Stimulated activated CD4-positive, alpha-beta T cell treated with anti-CD3 and anti-CD28 coated beads, Interleukin-12 subunit alpha, Interleukin-12 subunit beta, amount 100 ng/mL, for 24 hours (primary cell): ENCODE measurements at places on chromosomes 12 and 14.

- DNase-seq, result no peak
Measured at GRCh38 chr12:6273205-6273540, 37.3 kb upstream of the PLEKHG6 start.

GRCh38 chr12:132690112-132690511 is 2.7 kb downstream of the PXMP2 start:
- no peak for DNase-seq

- no peak for DNase-seq
Measured at GRCh38 chr14:99436247-99437180, 44.1 kb downstream of the SETD3 start.

DNA sequence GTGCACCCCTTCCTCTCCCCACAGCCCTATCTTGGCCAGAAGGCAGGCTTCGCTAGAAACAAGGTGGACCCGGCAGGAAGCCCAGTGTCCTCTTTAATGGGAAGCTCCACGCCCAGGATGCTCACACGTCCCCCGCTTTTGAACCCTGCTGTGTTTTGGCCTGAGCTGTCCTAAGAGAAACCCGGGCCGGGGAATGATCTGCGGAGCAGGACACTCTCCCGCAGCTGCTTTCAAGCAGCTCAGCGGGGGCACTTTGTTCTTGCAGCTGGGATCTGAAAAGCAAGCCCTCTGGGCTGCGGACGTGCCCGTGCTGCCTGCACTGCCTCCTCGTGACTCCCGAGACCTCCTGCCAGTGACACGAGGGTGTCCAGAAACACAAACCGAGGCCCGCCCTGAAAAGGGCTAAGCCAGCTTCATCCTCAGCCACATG is 30.0 kb downstream of the SCARB1 start:
- no peak for DNase-seq

GRCh38 chr12:118052324-118053070 is 8.5 kb downstream of the WSB2 start:
- no peak for DNase-seq

- DNase-seq, result no peak
Measured at GRCh38 chr12:98594050-98594835, 757 bp downstream of the SLC25A3 start.

- no peak for DNase-seq
Measured at GRCh38 chr14:47346849-47347248, 328.6 kb downstream of the MDGA2 start.

DNA sequence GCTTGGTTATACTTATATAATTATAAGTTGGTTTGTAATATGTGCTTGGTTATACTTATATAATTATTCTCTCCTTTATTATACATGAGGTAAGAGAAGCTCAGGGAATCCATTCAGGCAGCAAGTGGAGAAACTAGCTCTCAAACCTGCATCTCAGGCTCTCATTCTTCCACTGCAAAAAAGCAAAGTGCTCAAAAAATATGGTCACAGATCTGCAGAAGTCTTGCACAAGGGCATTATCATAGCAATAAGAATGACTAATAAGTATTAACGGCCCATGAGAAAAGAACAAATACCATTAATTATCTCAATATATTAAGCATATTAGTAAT is 476 bp upstream of the TRAFD1 start:
- no peak for DNase-seq

DNA sequence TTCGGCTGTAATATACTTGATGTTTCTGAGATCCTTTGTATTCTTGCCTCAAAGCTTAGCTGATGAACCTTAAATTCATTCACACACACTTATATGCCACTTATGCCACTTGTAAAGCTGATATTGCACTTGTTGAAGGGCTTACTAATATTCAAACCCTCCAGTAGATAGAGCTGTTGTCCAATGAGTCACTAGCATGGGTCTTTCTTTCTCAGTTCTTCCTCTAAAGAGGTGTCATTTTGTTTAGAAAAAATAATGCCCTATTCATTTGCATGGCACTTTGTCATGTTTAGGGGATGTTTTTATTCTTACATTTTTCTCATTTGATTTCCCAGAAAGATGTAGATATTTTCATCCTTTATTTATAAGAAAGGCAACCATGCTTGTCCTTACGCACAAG is 56.4 kb downstream of the MON2 start:
- DNase-seq, result no peak

DNA sequence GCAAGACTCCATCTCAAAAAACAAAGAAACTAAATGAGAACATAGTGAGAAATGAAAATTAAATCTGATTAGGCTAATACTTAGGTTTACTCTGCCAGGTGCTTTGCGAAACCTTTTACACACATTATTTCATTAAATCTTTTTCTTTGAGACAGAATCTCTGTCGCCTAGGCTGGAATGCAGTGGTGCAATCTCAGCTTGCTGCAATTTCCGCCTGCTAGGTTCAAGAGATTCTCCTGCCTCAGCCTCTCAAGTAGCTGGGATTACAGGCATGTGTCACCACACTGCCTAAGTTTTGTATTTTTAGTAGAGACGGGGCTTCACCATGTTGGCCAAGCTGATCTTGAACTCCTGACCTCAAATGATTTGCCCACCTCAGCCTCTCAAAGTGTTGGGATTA is 21.9 kb upstream of the EEA1 start:
- DNase-seq, result no peak

GRCh38 chr12:114405519-114406271 is at the start of gene TBX5:
Gene TBX5, minus strand, starts transcription at chr12:114406144. Its CDS starts 2,246 bp downstream, at chr12:114403898.
- DNase-seq, result no peak

DNA sequence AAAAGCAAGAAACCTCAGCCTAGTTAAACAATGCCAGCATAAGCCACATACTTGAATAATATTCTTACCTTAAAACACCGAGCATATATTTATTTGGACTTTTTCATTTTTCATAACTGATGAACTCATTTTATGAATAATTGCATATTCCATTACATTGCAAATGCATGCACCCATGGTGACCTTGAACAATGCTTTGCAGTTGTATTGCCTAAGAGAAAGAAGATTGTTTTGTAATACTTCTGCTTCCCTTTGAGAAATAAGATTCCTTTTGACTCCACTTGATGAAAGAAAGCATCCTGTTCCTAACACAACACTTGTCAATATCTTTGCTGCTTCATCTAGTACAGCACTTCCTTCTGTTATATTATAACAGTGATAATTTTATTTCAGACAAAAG is 1182.2 kb downstream of the FLRT2 start:
- no peak for DNase-seq

DNA sequence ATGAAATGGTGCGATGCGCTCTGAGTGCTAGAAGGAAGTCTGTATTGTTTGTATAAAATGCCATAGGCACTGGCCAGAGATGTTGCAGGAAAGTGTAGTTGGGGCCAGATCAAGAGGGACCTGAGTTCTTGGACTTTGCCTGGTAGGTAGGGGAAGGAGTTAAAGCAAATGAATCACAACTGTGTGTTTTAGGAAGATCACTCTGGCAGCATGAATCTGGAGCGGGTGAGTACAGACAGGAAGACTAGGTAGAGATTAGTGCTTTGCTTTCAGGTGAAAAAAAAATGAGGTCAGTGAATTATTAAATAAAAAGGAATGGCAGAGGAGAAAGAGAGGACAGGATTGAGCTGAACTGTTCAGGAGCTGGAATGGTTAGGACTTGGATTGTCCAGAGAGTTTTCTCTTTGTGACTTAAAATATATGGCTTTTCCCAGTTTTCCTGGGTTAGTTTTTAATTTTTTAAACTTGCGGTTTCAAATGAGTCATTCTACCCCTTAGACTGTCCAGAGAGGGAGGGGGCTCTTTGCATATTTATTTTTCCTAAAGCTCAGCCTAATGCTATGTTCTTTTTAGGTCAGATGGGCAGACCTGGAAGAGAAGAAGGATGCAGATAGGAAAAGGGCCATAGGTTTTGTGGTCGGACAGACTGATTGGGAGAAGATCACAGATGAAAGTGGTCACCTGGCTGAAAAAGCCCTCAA is 41.1 kb downstream of the PROX2 start:
- no peak for DNase-seq

- no peak for DNase-seq
Measured at GRCh38 chr14:50717811-50718210, 49.7 kb upstream of the SAV1 start.

GRCh38 chr12:124273630-124274029 is 21.3 kb upstream of the RFLNA start:
- DNase-seq, result no peak

DNA sequence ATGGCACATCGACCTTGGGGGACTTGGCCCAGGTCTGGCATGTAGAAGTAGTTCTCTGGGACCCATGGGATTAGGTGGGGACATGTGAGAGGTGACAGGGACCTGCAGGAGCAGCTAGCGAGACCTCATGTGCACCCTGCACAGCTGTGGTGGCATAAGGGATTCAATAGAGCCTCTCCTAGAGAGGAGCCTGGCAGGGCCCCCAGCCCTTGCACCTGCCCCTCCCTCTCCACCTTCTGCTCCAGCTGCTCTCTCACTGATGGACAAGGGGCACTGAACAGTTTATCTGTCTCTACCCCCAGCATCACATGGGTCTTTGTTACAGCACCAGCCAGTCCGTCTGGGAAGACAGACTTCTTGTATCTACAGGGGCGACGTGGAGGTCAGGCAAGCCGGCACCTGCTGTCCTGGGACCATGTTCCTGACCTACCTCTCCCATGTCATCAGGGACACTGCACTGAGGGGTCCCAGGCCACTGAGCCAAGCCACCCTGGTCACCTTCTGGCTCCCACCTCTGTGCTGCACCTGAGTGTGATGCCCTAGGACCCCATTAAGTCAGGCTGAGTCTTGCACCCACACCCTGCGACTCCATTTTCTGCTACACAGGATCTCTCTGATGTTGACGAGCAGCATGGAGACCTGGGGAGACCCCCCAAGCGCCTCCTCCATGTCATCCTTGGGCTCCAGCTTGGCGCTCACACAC is 32.6 kb downstream of the DDX11 start:
- DNase-seq, result no peak

GRCh38 chr12:14369311-14369710 is 3.8 kb downstream of the ATF7IP start:
- no peak for DNase-seq

- DNase-seq, result no peak
Measured at GRCh38 chr14:59829469-59830337, 40.9 kb downstream of the RTN1 start.

DNA sequence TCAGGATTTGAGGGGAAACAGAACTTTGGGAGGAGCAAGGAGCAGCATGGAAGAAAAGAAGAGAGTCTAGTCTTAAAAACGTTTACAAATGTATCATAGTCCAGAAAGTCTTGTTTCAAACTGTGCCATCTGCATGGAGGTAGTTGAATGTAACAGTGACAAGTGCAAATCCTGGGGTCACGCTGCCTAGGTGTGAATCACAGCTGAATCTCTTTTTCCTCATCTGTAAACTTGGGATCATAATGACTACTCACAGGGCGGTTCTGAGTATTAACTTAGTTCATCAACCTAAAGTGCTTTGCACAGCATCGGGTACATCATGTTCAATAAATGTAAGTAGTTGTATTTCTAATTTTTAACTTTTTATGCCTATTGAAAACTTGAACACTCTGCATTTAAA is 208.5 kb downstream of the CHST11 start:
- DNase-seq, result no peak

GRCh38 chr12:40946612-40947194 is 241.4 kb upstream of the PDZRN4 start:
- no peak for DNase-seq

GRCh38 chr12:131250028-131250950 is 296.6 kb downstream of the ADGRD1 start:
- no peak for DNase-seq

- no peak for DNase-seq
Measured at GRCh38 chr12:48873096-48873495, 7.4 kb upstream of the RND1 start.

GRCh38 chr12:124386661-124387527 is 92.0 kb downstream of the RFLNA start:
- DNase-seq, result no peak

DNA sequence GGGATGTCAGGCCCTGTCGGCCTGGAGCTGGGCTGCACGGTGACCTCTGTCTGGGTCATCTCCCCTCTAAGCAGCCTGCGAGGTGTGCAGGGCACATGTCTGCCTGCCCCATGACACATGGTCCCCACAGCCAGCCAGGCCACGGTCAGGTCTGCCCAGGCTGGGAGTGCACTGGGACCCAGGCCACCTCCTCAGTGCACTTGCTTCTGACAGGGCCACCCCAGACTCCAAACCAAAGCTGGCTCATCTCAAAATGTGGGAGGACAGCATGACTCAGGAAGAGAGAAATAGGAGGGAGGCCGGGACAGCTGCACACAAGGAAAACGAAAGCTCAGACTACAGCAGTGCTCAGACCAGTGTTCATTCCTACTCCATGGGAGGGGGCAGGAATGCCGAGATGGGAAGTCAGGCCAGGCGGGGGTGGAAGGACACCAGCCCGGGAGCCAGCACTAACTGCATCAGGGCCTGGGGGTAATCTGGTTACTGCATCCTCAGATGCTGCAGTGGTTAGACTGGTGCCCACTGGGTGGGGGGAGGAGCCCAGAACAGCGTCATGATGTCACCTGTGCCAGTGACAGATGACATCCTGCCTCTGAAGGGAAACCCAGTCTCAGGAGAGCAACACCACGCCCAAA is 4.0 kb downstream of the P2RX2 start:
- DNase-seq, result no peak

DNA sequence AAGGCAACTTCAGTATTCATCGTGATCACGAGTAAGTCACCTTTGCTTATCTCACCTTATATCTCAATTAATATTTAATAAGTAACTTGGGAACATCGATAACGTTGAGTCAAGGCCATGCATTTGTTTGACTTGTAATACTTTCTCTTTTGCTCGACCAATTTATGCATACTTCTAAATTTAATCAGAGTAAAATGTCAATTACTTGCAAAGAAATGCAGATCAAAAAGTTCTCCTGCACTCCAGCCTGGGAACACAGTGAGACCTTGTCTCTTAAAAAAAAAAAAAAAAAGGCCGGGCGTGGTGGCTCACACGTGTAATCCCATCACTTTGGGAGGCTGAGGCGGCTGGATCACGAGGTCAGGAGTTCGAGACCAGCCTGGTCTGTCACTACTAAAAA is 11.8 kb upstream of the HIP1R start:
- DNase-seq, result no peak

DNA sequence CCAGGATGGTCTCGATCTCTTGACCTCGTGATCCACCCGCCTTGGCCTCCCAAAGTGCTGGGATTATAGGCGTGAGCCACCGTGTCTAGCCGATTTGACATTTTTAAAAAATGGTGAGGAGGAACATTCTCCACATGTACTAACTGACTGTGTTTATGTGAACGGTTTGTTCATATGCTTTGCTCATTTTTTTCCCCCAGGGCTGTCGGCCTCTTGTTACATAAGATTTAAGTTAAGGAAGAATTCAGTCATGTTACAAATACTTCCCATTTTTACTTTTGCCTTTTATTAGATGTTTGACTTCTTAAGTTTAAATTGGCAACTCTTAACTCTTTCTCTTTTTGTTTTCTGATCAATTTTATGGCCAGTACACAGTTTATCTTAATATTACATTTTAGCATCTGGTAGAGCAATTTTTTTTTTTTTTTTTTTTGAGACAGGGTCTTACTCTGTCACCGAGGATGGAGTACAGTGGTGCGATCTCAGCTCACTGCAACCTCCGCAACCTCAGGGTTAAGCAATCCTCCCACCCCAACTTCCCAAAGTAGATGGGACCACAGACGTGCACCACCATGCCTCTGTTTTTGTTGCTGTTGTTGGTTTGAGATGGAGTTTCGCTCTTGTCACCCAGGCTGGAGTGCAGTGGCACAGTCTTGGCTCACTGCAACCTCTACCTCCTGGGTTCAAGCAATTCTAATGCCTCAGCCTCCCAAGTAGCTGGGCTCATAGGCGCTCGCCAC is 9.6 kb downstream of the GNS start:
- no peak for DNase-seq
